Kidney (tissue), 22 donors: ENCODE measurements at places on chromosomes 4 and X. TPM values are rescaled to one million over a fixed set of nuclear protein-coding genes. Genes with fewer than 3 reads are reported as not detected.

GRCh38 chr4:25032126-25032525 is 1.4 kb upstream of the LGI2 start:
- DNase-seq = no peak

DNA sequence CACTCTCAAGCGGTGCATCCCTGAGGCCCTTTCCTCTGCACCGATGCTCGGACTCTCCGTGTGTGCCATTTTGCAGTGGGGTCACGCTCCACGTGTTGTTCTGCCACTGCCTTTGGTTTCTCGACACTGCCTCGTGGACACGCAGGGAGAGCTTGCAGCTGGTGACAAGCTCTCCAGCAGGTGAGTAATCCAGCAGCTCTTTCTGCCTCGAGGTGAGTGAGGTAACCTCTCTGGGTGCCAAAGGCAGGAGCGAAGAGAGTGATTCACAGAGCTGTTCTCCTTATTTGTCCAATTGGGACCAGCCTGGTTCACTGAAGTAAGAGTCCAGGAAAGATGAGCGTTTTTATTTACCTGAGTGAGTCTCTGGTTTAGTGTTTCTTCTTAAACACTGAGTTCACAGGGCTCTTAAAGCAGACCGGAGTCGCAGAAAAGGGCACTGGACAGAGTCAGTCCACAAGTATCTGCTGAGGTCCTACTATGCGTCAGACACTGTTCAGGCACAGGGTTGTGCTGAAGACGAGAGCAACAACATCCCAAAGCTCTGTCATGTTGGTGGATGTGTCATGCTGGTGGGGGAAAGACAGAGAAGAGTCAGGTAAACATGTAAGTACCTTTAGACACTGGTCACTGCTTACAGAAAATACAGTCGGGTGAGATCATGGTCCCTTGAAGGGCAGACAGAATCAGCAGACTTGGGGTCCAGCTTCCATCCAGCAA is 61.8 kb downstream of the FHDC1 start:
- no peak for DNase-seq

Gene CD40LG
- total RNA-seq = 0.85 TPM

- no peak for DNase-seq
Observed at GRCh38 chrX:16845686-16846085, 24.5 kb downstream of the RBBP7 start.

GRCh38 chrX:131918839-131919238 is 104.3 kb upstream of the STK26 start:
- no peak for DNase-seq

DNA sequence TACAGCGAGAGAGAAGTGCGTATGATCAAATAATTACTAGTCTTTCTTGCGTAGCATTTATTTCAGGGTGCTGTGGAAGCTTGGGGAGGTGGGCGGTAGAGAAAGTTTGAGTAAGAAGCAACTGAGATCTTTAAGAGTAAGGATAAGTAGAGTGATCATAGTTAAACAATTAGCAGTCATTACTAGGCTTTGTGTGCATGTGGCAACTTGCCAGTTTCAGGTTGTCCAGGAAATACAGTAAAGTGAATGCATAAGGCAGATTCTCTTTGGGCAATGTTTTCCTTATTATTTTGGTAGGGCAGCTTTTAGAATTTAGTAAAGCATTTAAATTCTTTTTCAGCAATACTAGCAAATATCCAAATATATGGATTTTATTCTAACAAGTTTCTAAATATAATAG is 57.0 kb downstream of the HPGDS start:
- no peak for DNase-seq

- DNase-seq = no peak
Observed at GRCh38 chr4:151039733-151040132, 24.6 kb upstream of the LRBA start.

Gene OPRPN
- not detected for total RNA-seq

GRCh38 chr4:139450586-139450985 is 3.3 kb upstream of the RAB33B start:
- DNase-seq = no peak

Gene SSX7
- total RNA-seq = not detected

Gene KIAA0232
- 39.9 TPM for total RNA-seq

- no peak for DNase-seq
Observed at GRCh38 chr4:113065629-113066028, 16.2 kb downstream of the ANK2 start.

DNA sequence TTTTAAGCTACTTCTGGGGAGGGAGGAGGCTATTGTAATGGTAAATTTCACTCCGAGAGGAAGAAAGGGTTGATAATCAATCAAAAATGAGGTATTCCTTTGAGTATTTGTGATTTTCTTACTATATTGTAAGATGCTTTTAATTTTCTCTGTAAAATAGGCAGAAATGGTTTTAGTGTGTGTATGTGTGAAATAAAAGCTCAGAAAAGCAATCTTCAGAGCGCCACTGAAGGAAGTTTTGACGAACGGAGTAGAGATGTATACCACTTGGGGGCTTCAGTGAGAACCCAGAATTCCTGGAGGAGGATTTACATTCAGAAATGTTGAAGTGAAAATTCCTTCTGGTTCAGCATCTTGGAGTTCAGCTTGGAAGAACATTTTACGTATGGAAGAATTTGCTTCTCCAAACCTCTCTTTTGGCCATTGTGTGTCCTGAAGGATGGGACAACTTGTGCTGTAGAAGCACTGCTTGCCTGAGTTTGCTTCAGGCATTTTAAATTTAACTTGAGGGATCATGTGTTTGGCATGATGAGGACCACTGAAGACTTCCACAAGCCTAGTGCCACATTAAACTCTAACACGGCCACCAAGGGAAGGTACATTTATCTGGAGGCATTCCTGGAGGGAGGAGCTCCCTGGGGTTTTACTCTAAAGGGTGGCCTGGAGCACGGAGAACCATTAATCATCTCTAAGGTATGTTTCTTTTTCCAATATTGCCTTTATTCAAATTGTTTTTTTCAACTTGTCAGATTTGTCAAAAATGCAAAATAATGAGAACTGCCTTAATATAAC is 695 bp downstream of the SHROOM3 start:
- no peak for DNase-seq

Gene AMBN
- total RNA-seq = not detected

- DNase-seq = no peak
Observed at GRCh38 chr4:124282301-124282898, 430.1 kb downstream of the ANKRD50 start.

Gene F8A1
- 44.8 TPM for total RNA-seq

Gene VCX
- total RNA-seq = not detected

GRCh38 chr4:74794382-74795010 is at the start of gene BTC:
TSS of gene BTC (minus strand) at chr4:74794523. CDS start at chr4:74794325, 198 bp downstream.
- peak; percentile 72 for DNase-seq

DNA sequence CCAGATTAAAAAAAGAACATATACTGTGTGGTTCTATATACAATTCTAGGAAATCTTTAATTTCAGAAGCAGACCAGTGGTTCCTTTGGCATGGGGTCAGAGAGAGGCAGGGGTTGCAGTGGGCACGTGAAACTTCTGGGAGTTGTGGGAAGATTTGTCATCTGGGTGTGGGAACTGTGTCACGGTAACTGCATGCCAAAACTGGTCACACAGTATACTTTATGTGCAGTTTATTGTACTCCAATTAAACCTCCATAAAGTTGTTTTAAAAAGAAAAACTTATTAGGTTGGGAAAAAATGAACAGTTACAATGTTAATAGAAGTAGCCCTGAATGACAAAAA is 26.7 kb upstream of the STS start:
- no peak for DNase-seq

DNA sequence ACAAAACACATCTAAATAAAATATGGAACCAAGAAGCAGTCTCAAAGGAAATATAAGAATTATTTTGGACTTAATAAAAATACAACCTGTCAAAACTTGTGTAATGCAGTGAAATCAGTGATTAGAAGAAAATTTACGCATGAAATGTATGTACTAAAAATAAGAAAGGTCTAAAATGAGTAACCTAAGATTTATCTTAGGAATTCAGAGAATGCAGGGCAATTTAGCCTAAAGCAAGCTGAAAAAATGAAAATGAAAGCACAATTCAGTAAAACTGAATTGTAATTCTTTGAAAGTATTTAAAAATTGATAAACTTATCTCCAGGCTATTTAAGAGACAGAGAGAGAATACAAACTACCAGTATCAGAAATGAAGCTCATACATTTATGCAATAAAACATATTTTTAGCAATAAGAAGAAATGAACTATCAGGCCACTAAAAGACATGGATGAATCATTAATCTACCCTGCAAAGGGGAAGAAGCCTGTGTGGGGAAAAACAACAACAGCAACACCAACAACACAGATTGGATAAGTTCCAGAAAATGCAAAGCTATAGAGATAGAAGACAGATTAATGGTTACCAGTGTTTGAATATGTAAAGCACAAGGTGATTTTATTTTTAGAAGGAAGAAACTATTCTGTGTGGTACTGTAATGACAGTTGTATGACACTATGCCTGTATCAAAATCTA is 442.0 kb upstream of the ADGRL3 start:
- DNase-seq = no peak

DNA sequence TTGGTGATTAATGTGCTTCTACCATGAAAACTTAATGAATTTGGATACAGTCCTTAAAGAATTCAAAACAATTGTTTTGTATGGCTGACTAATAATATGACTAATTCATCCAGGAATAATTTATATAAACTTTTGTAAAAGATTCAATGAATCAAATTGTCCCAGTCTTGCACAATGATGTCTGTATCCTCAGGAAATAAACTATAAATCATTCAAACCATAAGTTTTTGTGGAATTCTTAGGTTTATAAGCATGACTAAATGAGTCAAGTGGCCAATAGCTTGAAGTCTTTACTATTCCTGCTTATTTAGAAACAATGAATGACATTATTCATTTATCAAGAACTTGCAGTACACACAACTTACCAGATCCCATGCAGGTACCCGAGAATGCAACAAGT is 935.0 kb upstream of the INTU start:
- DNase-seq = no peak

Gene GAGE12E
- total RNA-seq = not detected

- no peak for DNase-seq
Observed at GRCh38 chr4:107747748-107748486, 27.9 kb upstream of the PAPSS1 start.

Gene GIMD1
- not detected for total RNA-seq

Gene DDIT4L
- 6.1 TPM for total RNA-seq

Gene GPRASP3
- 4.5 TPM for total RNA-seq

GRCh38 chrX:132413459-132413858 is 75.4 kb downstream of the MBNL3 start:
- DNase-seq = peak; percentile 31

DNA sequence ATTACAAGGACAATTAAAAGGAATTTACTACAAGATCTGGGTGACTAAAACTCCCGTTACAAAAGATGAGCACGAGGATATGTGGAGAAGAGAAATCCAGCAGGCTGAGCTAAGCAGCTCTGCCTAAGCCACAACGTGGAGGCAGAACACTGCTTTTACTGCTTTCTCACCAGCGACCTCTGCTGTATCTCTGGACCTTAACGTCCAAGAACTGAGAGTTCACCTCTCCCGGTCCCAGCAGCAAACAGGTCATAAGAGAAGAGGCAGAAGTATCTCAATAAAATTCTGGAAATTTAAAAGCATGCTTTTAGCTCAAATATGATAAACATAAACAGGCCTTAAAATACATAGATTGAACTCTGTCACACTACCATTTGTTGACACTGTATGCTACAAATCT is 81.0 kb downstream of the ADGRA3 start:
- DNase-seq = peak; percentile 71

- no peak for DNase-seq
Observed at GRCh38 chrX:71195964-71196649, 26.9 kb upstream of the GJB1 start.

GRCh38 chr4:45346816-45347435 is 620.6 kb upstream of the GNPDA2 start:
- no peak for DNase-seq

Gene XK
- 1.3 TPM for total RNA-seq
